ENCODE measurements at places on chromosomes 4 and X.

GRCh38 chr4:73419106-73420038 is 15.3 kb downstream of the ALB start:
- DNase-seq, result no peak

DNA sequence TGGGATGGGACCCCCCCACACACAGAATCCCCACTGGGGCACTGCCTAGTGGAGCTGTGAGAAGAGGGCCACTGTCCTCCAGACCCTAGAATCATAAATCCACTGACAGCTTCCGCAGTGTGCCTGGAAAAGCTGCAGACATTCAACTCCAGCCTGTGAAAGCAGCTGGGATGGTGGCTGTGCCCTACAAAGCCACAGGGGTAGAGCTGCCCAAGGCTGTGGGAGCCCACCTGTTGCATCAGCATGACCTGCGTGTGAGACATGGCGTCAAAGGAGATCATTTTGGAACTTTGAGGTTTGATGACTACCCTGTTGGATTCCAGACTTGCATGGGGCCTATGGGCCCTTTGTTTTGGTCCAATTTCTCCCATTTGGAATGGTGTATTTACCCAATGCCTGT is 22.3 kb downstream of the AIMP1 start:
- DNase-seq, result no peak

GRCh38 chr4:125979950-125980349 is 665.2 kb downstream of the FAT4 start:
- DNase-seq, result no peak

DNA sequence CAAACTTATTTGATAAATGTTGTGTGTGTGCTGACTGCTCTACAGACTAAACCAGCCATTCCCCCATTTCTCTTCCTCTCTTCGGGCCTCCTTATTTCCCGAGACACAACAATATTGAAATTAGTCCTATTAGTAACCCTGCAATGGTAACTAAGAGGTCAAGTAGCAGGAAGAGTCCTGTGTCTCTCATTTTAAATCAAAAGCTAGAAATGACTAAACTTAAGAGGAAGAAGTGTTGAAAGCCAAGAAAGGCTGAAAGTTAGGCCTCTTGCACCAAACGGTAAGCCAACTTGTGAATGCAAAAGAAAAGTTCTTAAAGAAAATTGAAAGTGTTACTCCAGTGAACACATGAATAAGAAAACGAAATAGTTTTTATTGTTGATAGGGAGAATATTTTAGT is 357.8 kb upstream of the SLC7A11 start:
- DNase-seq, result no peak

- DNase-seq, result peak; percentile 83
These were observed 85.1 kb upstream of the CTSO start for GRCh38 chr4:156038772-156039171.

DNA sequence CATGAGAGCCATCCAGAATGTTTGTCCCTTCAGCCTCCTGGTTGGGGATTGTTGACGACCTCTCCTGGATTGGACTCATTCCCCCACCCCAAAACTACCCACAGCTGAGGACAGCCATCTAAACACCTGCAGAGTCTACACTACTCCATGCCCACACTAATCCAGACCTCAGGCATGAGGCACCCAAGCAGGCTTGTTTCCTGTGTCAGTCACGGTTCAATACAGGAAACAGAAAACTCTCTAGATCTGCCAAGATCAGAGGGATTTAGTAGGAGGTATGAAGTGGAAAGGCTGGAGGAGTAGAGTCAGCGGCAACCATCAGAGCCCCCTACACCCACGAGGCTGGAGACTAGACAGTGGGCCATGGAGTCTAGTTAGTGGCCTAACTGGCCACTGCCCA is 37.7 kb downstream of the HAND2 start:
- no peak for DNase-seq

DNA sequence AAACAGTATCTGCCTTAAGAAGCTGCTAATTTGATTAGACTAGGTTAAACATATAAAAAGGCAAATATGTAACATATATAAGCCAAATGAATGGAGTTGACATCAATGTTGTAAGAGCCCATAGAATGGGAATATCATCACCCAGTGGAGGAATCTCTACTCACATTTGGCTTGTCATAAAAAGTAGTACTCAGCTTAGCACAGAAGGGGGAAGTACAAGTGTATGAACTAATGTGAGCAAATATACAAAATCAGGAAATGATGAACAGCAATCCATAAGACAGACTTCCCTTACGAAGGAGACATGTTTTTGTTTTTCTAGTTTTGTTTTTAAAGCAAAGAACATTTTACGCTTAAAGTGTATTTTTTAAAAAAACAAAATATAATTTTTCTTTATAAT is 74.9 kb downstream of the MAB21L2 start:
- DNase-seq, result no peak

DNA sequence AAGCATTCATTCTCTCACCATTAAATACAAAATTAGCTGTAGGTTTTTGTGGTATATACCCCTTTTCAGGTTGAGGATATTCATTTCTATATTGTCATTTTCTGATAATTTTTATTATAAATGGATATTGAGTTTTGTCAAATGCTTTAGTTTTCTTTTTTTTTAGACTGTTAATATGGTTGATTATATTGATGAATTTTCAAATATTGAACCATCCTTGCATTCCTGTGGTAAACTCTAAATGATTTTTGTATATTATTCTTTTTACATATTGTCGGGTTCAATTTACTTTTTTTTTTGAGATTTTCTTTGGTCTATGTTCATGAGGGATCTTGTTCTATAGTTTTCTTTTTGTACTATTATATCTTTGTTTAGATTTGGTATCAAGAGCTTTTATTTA is 165.1 kb downstream of the GPAT3 start:
- DNase-seq, result no peak

- no peak for DNase-seq
These were observed 113.8 kb upstream of the ENPP6 start for GRCh38 chr4:184331268-184331995.

- no peak for DNase-seq
These were observed 5.8 kb upstream of the CDKN2AIP start for GRCh38 chr4:183438458-183439113.

GRCh38 chr4:167842487-167842886 is 249.8 kb upstream of the ANXA10 start:
- DNase-seq, result no peak

GRCh38 chr4:88533088-88533790 is 9.7 kb upstream of the PYURF start:
- DNase-seq, result no peak

GRCh38 chr4:76179398-76180318 is 31.5 kb upstream of the NUP54 start:
- DNase-seq, result peak; percentile 88

DNA sequence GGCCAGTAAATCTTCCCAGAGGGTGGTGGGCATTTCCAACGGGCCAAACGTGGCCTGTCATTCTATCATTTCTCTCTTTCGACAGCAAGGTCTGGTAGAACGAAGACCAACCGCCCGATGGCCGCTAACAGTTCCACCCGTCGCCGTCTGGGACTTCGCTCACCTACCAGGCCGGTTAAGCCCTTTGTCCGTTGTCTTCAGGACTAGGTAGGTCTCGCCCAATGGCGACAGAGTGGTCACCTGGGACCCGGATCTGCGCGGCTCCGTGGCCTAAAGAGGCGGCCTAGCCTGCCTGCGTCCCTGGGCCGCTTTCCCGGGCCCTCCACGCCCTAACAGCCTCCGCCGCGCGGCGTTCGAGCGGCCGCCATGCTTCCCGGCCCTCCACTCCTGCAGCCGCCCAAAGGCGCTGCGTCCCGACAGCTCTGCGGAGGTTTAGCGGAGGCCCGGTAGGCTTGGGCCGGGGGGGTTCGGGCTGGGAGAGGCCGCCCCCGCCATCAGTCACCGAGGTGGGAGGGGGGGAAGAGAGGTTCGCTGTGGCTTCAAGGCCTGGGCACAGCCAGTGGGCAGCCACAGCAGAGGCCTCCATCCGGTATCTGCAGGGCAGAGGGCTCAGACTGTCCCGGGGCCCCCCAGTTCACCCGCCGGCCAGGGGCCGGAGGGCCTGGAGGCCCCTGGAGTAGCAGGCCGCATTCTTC is 194.0 kb upstream of the BRWD3 start:
- DNase-seq, result no peak

GRCh38 chr4:180280726-180281297 is 1962.4 kb upstream of the TENM3 start:
- no peak for DNase-seq

GRCh38 chr4:105709081-105709450 is 482 bp downstream of the GSTCD start:
- peak; percentile 57 for DNase-seq

DNA sequence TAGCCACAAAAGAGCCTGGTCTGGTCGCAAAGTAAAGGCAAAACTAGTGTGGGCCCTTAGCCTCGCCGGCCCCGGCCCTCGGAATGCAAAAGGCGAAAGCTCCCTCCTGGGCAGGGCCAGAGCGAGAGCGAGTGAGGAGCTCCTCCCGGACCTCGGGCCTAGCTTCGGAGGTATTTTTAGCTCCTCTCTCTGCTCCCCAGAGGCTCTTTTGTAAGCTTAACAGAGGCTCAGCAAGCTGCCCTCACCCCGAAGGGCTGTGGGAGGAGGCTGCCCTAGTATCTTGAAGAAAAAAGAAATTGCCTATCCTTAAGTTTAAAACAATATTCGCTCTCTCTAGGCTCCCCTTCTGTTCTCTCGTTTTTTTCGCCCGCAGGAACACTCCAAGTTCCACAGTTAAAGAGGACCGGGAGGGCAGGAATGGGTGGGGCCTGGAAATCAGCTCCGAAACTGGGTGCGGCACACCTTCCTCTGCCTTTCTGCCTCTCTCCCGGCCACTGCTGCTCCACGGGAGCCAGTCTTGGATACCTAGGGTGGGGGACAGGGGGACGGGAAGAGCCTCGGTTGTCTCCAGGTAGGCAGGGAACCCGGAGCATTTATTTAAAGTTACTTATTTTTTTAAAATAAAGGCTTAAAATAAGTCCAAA is 12.1 kb downstream of the HAND2 start:
- DNase-seq, result no peak

GRCh38 chrX:9280831-9281230 is 184.0 kb upstream of the TBL1X start:
- no peak for DNase-seq

GRCh38 chr4:3468804-3469203 is 5.7 kb downstream of the DOK7 start:
- no peak for DNase-seq

DNA sequence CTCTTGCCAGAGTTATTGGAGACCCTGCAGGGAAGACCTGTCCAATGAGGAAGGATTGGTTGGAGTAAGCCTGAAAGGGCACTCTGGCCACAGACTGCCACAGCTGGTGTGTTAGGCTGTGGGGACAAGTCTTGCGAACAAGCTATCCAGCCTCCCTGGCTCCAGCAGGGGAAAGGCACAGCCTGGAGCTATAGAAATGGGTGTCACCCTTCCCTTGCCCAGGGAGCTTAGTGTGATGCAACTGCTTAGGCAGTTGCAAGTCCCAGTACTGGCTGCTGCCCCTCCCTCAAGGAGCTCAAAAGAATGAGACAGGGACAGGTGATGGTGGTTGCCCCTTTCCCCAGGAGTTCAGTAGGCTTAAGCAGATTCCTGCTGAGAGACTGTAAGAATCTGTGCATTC is 165.7 kb upstream of the CT83 start:
- no peak for DNase-seq

- DNase-seq, result peak; percentile 81
These were observed 121.8 kb upstream of the ADAMTS3 start for GRCh38 chr4:72690771-72691170.
